Fibroblast of villous mesenchyme (primary cell): ENCODE measurements at places on chromosomes 7 and 10. TPM values are rescaled to one million over a fixed set of nuclear protein-coding genes. Genes with fewer than 3 reads are reported as not detected.

DNA sequence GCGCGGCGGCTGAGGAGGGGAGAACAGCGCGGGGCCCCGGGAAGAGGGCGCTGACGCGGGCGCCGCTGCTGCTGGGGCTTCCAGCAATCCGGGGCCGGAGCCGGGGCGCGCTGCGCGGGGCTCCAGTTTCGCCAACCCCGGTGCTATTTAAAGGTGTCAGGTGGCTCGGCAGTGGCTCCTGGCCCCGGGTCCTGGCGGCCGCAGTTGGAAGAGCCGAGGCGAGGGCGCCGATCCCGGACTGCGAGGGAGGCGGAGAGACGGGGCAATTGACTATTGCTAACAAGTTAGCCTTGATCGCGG lies 347 bp downstream of the LBX1 start:
- no peak for DNase-seq

GRCh38 chr7:148276314-148277041 lies 314.1 kb upstream of the C7orf33 start:
- no peak for DNase-seq

GRCh38 chr10:32957341-32958084 lies 517 bp downstream of the ITGB1 start:
- no peak for DNase-seq

GRCh38 chr7:132368246-132368900 lies 207.9 kb downstream of the PLXNA4 start:
- DNase-seq = no peak

- DNase-seq = no peak
These were observed 53.0 kb downstream of the CACUL1 start for GRCh38 chr10:118701529-118702323.

DNA sequence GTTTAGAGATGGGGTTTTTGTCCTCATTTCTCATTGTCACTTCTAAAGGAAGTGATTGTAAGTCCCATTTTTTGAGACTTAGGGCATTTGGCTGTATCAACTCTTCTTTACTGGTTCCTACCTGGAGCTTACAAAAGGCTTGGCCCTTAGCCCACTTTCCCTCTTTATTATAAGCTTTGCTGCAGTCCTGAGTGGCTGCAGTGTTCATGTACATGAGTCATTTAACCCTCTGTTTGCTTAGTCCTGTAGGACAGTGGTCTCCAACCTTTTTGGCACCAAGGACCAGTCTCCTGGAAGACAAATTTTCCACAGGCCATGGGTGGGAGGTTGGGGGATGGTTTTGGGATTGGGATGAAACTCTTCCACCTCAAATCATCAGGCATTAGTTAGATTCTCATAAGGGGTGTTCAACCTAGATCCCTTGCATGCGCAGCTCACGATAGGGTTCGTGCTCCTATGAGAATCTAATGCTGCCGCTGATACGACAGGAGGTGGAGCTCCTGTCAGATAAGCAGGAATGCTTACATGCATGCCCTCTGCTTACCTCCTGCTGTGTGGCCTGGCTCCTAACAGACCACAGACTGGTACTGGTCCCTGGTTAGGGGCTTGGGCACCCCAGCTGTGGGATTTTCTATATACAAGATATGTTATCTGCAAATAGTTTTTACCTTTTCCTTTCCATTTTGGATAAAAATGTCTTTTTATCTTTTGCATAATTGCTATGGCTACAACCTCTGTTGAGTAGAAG lies 99.7 kb downstream of the CCSER2 start:
- no peak for DNase-seq

The VPS37D gene
- 3.0 and 4.2 TPM in 2 replicates for total RNA-seq

DNA sequence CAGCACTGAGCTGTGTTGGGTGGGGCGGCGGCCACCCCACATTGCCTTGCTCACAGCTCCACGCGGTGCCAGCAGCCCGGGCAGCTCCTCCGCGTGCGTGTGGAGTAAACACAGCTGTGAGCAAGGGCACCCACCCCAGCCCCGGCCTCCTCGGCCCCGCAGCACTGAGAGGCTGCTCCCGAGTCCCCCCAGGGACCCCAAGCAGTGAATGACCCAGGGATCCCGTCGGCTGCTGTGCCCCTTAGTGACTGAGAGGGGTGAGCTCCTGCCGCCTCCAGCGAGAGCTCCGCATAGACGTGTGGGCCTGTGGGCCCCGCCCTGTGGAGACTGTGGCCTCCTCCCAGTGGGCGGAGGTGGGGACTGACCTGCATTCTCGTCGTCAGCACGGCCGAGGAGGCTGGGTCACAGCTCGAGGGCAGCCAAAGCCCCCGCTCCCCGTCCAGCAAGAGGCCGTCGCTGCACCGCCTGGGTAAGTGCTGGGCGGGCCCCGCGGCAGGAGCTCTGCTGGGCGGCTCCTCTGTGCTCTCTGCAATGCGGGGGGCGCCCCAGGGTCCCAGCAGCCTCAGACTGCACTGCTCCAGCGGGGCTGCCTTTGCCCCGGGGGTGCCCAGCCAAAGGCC lies 29.9 kb upstream of the UTF1 start:
- DNase-seq = no peak

- DNase-seq = peak; percentile 98
These were observed 111.0 kb upstream of the ANLN start for GRCh38 chr7:36278620-36279172.

The SLC13A1 gene
- total RNA-seq = not detected in 2 replicates

GRCh38 chr7:148973256-148973655 lies 55.0 kb downstream of the PDIA4 start:
- DNase-seq = no peak

The CLCN1 gene
- total RNA-seq = under 0.01 TPM in 2 replicates

DNA sequence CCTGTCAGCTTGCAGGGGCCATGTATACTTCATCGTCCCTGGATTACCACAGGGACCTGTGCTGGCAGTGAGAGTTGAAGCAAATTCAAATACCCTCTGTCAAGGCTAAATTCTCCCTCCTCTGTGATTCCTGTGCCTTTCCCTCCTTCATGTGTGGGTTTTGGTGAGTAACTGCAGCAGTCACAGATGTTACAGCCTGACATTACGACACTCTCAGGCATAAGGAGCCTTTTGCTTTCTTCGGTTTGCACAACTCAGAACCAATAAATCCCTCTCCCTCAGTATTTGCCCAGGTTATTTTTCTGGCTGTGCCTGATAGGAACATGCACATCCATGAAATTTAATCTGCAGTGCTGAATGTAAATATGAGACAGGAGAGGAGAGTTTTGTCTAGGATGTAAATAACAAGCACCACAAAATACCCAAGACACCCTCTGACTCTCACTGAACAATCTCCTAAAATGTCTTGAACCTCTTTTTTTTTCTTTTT lies 997.2 kb upstream of the GHITM start:
- DNase-seq = no peak

- no peak for DNase-seq
These were observed 28.6 kb downstream of the SLC35B4 start for GRCh38 chr7:134287916-134288659.

- DNase-seq = peak; percentile 80
These were observed 437.0 kb downstream of the SUGCT start for GRCh38 chr7:40571796-40572195.

DNA sequence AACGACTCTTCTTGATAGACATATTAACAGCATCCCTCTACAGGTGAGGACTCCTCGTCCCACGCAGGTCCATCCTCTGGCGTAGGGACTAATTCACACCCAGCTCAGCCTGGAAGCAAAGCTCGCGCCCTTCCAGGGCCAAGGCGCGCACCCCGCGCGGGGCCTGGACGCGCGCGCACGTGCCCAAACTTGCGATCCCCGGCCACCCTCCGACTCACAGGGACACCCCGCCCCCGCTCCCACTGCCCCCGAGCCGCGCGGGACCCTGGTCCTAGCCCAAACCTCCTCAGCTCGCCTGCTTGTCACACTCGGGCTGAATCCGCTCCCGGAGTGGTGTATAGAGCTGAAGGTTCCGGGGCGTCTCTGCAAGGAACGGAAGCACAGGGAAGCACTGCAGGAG lies 76.9 kb downstream of the ZNF248 start:
- no peak for DNase-seq

DNA sequence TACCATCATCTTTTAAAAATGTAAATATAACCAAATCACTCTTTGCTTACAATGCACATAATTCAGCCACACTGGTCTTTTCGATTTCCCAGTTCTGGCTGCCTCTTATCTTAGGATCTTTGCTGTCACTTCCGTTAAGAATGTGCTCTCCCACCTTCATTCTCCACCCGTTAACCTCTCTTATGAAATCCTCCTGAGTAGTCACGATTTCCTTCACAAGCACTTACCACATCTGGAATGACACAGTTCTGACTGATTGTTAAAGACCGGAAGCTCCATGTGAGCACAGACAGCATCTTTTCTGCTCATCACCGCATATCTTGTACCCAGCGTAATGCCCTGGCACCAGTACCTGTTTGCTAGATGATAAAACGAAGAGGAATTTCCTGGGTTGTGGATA lies 84.3 kb downstream of the CUL2 start:
- DNase-seq = peak; percentile 99

The GPR26 gene
- not detected in 2 replicates for total RNA-seq

GRCh38 chr7:18570890-18571478 lies 75.4 kb downstream of the HDAC9 start:
- peak; percentile 40 for DNase-seq

DNA sequence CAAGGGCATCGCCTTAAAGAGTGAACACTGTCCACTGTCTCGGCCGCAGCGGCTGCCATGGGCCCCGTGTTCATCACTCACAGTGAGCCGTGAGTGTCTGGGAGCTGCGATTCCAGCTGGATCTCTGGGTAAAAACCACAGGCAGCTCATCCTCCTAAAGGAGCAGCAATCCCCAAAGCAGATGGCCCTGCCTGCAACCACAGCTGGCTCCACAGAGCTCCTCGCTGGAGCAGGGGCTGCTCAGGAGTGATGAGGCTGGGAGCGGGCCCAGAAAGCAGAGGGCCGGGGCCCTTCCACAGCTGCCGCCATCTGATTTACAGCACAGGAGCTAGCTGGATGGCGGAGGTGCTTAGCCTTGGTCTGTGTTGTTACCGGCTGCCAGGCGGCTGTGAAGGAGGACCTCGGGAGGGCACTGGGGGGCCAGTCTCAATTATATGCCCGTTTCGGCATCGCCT lies 6.6 kb upstream of the TMEM184A start:
- peak; percentile 80 for DNase-seq

DNA sequence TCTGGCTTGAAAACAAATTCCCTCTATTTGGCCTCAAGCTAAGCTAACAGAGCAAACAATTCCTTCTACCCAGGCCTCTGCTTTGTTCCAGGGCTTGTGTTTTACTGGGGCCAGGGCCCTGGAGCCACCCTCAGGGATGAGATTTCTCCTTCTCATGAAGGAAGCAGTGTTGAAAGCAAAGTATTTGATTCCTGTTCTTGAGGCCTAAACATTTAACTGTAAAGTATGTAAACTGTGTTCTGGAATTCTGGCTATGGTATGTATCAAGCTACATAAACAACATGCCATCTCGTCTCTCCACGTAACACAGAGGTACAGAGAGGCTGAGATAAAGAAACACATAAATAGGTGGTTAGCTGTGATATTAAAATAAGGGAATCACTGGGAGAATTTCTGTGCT lies 81.8 kb downstream of the HERPUD2 start:
- DNase-seq = peak; percentile 60
